Left lobe of liver (tissue), 2 donors: ENCODE measurements at places on chromosomes 16 and 17. TPM values are rescaled to one million over a fixed set of nuclear protein-coding genes. Genes with fewer than 3 reads are reported as not detected.

DNA sequence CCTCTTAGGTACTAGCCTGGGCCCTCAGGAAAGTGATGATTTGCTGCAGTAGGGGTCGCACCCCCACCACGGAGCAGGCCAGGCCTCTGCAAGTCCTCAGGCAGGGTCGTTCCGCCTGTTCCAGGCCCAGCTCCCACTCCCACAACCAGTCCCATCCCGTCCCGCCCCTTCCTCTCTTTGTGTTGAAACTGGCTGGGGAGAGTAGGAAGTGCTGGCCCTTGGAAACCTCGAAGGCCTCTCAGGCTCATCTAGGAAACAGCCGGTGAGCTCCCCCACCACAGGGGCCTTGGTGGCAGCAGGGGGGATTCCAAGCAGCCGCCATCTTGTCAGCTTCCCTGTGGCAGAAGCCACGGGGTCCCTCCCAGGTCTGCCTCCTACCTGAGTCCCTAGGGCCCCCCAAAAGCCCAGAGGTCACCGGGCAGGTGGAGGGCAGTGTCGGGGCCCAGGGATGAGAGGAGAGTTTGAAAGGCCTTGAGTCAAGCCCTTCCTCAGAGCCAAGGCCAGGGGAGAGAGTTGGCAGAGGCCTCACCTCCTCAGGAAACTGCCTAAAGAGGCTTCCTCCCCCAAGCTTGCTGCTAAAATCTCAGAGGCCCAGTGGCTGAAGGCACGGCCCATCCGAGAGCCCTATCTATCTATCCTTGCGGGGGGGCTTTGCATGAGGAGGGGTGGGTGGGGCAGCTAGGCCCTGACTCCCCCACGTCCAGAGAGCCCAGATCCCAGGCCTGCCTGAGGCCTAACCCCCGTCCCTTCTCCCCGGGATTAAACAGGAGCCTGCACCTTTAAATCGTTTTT is 22.2 kb downstream of the MMP15 start:
- no peak for DNase-seq

DNA sequence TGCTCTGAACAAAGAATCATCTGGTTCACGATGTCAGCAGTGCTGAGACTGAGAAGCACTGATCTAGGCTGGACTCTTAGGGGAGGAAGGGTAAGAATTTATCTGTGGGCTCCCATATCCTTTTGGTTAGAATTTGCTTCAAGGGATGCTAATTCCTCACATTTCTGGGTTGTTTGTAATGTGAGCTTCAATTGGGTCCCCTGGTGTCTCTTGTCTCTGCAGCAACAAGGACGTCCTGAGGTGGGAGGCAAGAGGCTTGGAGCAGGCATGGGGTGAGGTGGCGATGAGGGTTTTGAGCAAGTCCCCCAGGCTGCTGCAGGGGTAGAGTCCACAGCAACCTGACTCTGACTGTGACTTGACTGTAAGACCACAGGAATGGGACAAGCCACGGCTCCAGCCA is 213.8 kb upstream of the NLRP1 start:
- DNase-seq, result no peak

Gene CDR2L
- 1.2 TPM for total RNA-seq

GRCh38 chr17:76153640-76154039 is 12.6 kb upstream of the FOXJ1 start:
- DNase-seq, result no peak

DNA sequence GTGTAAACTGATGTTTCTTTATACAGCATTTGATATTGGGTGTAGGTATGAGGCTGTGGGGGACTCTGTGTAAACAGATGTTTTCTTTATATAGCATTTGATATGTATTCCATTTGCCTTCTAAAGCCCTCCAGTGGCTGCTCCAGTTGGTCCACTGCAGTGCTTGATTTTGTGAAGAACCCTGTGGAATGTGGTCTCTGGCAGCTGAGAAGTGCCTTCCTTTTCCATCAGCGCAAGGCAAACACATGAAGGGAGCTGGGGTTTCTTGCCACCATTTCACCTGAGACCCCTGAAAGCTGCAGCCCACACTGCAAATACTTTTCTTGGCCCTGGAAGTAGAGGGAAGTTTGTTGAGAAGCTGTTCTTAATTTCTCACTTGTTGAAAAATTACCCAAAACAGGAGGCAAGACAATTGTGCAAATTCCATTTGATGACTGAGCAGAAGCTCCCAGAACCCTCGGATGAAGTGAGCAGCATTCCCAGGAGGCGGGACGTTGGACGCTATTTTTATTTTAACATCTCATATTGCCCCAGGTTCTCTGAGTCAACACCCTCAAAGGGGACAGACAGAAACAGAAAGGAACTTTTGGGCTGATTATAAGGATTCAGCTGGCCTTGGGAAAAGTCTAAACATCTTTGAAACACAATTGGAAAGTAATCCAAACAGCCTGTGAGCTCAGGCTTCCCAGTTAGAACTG is 158.5 kb upstream of the RPH3AL start:
- no peak for DNase-seq

DNA sequence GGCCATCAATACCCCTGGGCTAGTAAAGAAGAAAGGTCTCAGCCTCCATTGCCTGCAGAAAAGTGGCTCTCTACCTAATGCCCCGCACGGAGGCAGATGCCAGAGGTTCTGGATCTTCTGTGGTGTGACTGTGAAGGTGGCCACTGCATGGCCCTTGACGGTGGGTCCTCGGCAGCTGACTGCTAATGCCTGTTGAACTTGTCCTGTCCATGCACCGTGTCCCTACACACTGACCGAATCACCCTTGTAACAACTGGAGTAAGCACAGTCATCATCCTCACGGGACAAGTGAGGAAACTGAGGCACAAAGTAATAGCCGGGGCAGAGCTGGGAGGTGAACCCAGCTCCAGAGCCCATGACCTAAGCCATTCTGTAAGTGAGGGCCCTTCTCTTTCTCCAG is 48.8 kb downstream of the MYH11 start:
- no peak for DNase-seq

- DNase-seq, result no peak
Measured at GRCh38 chr17:82799591-82799990, 40.2 kb downstream of the ZNF750 start.

DNA sequence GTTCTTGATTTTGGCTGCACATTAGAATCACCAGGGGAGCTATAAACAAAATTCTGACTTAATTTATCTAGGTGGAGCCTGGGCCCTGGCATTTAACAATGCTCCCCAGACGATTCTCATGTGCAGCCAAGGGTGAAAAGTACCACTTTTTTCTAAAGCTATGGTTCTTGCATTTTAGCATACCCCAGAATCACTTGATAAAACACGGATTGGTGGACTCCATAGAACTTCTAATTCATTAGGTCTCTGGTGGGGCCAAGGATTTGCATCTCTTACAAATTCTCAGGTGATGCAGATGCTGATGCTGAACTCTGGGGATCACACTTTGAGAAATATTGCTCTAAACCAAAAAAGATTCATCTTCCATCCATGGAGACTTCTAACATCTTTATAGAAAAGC is 74.5 kb downstream of the RPGRIP1L start:
- no peak for DNase-seq

GRCh38 chr16:79497606-79498350 is 102.8 kb downstream of the MAF start:
- DNase-seq, result no peak

Gene PRKCB
- 3.3 TPM for total RNA-seq
